ENCODE measurements at places on chromosomes 7 and 10.

- no peak for DNase-seq
These were observed 5.5 kb upstream of the SLC25A13 start for GRCh38 chr7:96327429-96327828.

GRCh38 chr7:16356301-16356958 is 64.9 kb downstream of the CRPPA start:
- peak; percentile 68 for DNase-seq

- peak; percentile 43 for DNase-seq
These were observed 6.1 kb upstream of the NCAPG2 start for GRCh38 chr7:158710651-158711102.

DNA sequence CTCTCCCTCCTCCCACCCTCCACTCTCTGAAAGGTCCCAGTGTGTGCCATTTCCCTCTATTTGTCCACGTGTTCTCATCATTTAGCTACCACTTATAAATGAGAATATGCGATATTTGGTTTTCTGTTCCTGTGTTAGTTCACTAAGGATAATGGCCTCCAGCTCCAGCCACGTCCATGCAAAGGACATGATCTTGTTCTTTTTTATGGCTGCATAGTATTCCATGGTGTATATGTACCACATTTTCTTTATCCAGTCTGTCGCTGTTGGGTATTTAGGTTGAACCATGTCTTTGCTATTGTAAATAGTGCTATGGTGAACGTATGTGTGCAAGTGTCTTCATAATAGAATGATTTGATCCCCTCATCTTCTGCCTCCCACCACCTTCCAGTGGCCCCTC is 183.7 kb upstream of the AUTS2 start:
- no peak for DNase-seq

- peak; percentile 6 for DNase-seq
These were observed 2.5 kb downstream of the DGKB start for GRCh38 chr7:14900051-14900450.

DNA sequence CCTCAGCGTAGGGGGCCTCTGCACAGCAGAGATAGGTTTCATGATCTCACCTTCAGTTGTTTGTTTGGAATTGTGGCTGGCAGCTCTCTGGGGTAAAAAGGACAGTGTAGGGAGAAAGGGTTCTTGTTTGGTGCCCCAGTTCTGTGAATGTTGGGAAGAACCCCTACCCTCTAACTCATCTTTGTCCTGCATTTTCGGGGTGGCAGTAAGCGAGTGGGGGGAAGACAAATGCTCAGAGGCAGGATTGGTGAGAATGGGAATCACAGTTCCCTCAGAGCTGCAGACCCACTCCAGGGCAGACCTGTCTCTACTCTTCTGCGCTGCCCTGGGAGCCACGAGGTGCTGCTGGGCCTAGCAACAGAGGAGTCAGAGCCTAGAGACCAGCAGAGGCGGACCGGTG is 1.8 kb upstream of the LBX1 start:
- DNase-seq = no peak

- no peak for DNase-seq
These were observed 23.8 kb downstream of the LRRC27 start for GRCh38 chr10:132355754-132356153.

GRCh38 chr7:131383417-131384285 is 56.0 kb downstream of the MKLN1 start:
- peak; percentile 62 for DNase-seq

- no peak for DNase-seq
These were observed 20.5 kb downstream of the PON3 start for GRCh38 chr7:95375591-95376257.

GRCh38 chr7:301291-302053 is 11.5 kb downstream of the FOXL3 start:
- no peak for DNase-seq

DNA sequence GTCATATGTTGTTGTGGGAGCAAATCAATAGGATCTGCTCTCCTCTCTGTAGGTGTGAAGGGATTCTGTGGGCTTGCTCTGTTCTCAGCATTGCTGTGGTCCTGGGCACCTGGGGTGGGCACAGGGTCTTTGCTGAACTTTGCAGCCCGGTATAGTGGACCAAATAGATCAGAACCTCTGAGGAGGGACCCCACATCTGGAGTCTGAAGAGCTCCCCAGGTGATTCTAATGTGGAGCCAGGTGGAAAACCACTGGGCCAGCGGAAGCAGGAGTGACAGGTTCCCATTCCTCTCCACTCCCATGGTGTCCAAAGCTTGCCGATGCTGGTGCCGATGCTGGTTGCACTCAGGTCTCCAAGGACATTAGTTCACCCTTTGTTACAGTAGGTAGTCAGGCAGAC is 257.2 kb downstream of the GLRX3 start:
- no peak for DNase-seq

DNA sequence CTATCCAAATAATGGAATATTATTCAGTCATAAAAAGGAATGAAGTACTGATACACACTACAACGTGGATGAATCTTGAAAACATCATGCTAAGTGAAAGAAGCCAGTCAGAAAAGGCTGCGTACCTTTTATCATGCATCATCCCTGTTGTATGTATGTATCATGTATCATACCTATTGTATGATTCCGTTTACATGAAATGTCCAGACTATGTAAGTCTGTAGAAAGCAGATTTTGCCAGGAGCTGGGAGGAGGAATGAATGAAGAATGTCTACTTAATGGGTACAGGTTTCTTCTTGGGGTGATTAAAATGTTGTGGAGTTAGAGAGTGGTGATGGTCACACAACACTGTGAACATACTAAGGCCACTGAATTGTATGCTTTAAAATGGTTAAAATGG is 135.9 kb upstream of the KLF14 start:
- no peak for DNase-seq

Measured in fibroblast of upper back skin (primary cell).